ENCODE measurements at places on chromosomes 12 and 14. TPM values are rescaled to one million over a fixed set of nuclear protein-coding genes. Genes with fewer than 3 reads are reported as not detected.

Gene PRH2
- not detected for total RNA-seq

Gene PLA2G1B
- not detected for total RNA-seq

Gene PLBD1
- 5.9 TPM for total RNA-seq

Gene LHX5
- total RNA-seq: not detected

Gene C12orf56
- not detected for total RNA-seq

Gene TWF1
- total RNA-seq: 67.4 TPM

Gene FAM186B
- total RNA-seq: 0.19 TPM

Gene CLIP1
- total RNA-seq: 36.6 TPM

Gene AACS
- 20.2 TPM for total RNA-seq

Gene KIF5A
- 0.29 TPM for total RNA-seq

Gene RPL10L
- total RNA-seq: not detected

Gene CCDC88C
- total RNA-seq: 5.6 TPM

Gene CCDC60
- not detected for total RNA-seq

Gene SIX1
- 6.2 TPM for total RNA-seq

Gene TAS2R30
- total RNA-seq: not detected

Gene IAPP
- not detected for total RNA-seq

Gene GPR84
- 0.15 TPM for total RNA-seq
